Dorsolateral prefrontal cortex (tissue), 122 donors: ENCODE measurements at places on chromosomes 3 and 15.

- no peak for DNase-seq
Observed at GRCh38 chr3:174153871-174154270, 705.3 kb upstream of the NAALADL2 start.

- DNase-seq, result no peak
Observed at GRCh38 chr15:48896869-48897814, 19.2 kb downstream of the EID1 start.

DNA sequence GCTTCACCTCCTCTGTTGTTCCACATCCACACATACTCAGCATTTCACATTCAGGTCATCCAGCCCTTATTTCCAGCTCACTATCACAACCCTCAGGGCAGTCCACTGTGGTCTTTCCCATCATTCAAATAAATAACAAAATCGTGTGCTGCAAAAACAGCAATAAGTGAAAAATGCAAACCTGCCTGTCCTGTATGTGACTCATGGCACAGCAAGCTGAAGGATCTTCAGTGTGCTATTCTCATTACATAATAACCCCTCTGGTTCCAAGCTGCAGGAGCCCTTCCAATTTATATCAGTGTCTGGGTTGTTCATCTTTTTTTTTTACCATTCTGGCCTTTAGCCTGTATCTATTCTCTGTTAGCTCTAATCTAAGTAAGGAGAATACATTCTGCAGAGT, 185.3 kb upstream of the UBE2E2 start:
- no peak for DNase-seq

- DNase-seq, result no peak
Observed at GRCh38 chr3:13403847-13404246, 16.3 kb downstream of the NUP210 start.

DNA sequence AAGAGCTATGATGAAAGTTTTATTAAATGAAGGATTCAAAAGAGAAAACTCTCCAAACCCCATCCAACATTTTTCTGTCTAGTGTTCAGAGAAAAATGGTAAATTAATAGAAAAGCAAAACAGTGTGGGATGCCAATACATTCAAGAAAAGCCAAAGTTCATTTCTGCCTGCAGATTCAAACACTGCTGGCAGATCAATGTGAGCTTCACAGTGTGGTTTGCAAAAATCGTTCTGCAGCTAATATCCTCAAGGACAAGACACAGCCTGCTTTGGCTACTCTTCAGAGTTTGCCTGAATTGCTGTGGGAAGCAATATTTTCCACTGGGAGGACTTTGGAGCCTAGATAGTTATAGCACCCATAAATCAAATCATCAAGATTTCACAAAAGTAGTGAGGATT, 619.9 kb upstream of the SUCLG2 start:
- no peak for DNase-seq

- DNase-seq, result peak; percentile 43
Observed at GRCh38 chr3:53044711-53045517, 959 bp downstream of the SFMBT1 start.

DNA sequence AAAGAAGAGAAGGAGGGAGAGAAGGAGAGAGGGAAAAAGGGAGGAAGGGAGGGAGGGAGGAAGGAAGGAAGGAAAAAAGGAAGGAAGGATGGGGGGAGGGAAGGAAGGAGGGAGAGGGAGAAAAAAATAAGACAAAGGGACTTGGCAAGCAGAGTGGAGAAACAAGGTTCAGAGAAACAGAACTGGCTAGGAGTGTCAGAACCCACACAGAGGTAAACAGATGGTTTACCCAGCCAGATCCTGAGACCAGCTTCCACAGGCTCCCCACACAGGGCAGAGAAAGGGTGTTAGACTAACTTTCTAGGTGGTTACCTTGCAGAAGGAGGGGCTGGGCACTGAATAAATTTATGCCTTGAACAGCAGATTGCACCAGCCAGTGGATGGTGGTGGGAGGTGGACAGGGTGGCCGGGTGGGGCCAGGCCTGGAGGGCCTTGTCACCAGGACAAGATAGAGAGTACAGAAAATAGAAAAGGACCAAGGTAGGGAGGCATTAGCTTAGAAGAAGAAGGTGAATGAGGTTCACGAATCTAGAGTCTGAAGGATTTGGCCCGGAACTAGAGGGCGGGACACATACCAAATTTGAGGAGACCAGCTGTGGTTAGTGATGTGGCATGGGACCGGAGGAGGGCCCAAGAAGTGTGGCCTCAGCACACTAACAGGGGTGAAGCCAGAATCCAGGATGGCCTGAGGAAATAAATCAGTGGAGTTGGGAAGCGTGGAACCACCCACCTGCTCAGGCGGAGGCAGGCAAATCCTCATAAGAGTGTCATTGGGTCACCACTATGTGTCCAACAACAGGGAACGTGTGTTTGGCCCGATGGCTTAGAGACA, 1.2 kb upstream of the TM4SF1 start:
- DNase-seq, result no peak

GRCh38 chr3:41193794-41194539, 5.3 kb upstream of the CTNNB1 start:
- DNase-seq, result no peak

DNA sequence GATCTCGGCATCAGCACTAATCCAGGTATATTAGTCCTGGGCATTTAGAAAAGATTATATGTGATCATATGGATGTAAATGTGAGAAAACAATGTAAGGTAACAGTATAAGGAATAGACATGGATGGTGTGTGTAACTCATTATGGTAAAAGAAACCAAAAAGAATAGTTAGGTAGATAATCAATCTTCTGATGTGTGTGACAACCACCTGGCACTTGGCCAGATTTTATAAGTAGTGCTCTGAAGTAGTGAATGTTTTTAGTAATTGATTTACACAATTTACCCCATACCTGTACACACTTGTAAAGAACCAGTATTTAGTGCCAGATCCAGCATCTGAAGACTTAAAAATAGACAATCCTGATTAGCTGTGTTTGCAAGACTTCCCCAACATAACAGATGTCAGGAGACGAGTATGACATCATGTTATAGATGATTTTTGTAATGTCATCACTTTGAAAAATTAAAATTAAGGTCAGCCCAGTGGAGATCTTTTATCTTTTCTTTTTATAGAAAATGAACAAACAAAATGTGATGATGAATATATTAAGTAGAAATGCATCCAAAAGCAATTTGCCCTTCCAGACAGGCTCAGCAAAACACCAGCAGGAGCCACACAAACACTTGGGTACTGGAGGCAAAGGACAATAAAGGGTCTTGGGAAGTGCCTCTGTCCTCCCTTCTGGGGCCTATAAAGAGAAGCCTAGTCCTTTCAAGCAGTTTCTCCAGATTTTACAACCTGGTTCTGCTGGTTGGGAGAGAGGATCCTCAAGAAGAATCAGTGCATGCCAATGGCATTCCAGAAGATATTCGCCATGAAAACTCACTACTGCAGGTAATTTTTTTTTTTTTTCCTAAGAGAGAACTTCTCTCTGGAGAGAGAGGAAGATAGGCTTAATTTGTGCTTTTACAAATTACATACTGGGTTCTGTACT, 140.7 kb downstream of the MECOM start:
- DNase-seq, result no peak
